ENCODE measurements at places on chromosomes 12 and 14.

DNA sequence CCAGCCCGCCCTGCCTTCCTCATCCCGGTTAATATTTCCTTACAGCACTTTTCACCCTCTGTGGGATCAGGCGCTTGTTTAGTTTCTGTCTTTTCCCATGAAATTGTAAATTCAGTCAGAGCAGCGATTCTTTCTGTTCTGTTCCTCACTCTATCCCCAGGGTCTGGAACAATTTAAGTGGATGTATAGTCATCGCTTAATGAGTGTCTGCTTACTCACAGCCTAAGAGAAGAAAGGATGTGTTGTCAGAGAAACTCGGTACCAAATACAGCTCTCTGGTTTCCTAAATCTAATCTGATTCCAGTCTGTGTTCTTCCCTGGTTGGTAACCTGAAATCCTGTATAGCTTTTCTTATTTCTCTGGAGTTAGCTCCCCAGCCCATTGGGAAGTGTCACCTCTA is 44.9 kb downstream of the FOS start:
- DNase-seq, result no peak

DNA sequence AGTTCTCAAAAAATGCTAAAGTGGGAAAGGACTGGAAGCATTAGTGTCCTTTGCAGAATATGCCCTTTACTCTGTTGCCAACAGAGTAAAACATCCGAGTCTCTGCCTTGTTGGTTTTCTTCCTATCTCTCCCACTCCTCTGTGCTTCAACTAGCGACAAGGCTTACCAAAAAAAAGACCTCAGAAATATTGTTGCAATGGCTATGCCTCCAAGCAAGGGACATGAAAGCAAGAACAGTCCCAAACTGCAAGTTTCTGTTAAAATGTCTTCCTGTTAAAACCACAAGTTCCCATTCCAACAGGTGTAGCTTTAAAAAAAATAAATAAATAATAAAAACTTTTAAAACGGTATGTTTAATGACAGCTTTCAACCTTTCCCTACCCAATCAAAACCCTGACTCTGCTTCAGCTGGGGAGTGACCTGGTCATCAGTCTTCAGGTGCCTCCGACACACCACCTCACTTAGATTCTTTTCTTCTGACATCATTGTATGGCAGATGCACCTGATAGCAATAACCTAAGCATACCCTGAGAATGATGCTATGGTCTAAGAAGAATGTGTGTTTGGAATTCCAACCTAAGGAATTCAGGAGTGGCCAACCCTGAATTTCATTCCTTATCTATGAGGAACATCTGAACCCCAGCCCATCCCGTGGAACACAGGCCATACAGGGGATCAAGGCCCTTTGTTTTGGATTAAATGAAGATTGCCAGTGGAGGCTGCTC is 81.0 kb downstream of the RPS29 start:
- DNase-seq, result no peak

DNA sequence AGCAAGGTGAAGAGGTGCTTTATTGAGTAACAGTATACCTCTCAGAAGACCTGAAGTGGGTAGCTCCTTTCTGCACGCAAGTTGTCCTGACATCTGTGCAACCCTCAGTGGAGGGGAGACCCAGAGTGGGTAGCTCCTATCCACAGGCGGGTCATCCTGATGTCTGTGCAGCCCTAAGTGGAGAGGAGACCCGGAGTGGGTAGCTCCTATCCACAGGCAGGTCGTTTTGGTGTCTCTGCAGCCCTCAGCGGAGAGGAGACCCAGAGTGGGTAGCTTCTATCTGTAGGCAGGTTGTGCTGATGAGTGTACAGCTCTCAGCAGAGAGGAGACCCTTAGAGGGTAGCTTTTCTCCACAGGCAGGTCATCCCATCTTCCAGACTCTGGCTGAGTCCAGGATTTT is 45.1 kb upstream of the PRPF39 start:
- no peak for DNase-seq

- no peak for DNase-seq
Observed at GRCh38 chr12:51653431-51653830, 62.4 kb downstream of the SCN8A start.

DNA sequence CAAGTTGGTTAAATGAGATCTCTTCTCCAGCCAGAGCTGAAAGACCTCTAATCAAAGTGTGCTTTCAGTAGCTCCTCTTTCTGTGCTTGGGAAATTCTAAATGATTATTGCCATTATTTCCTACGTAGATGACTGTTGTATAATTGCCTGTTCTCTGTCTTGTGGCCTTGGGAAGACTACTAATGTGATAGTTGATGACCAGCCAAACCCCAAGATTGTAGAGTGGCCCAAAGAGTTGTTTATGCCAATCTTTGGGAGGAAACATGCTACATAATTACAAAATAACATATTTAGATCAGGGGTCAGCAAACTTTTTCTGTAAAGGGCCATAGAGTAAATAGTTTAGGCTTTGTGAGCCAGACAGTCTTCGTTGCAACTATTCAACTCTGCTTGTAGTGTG is 135.1 kb upstream of the DIO2 start:
- no peak for DNase-seq

GRCh38 chr12:117466677-117467362 is 105.4 kb upstream of the NOS1 start:
- DNase-seq, result no peak
